Activated effector memory CD4-positive, alpha-beta T cell treated with Interleukin-2 at 50 U/mL for 16 hours (primary cell): ENCODE measurements at places on chromosomes 12 and 14.

DNA sequence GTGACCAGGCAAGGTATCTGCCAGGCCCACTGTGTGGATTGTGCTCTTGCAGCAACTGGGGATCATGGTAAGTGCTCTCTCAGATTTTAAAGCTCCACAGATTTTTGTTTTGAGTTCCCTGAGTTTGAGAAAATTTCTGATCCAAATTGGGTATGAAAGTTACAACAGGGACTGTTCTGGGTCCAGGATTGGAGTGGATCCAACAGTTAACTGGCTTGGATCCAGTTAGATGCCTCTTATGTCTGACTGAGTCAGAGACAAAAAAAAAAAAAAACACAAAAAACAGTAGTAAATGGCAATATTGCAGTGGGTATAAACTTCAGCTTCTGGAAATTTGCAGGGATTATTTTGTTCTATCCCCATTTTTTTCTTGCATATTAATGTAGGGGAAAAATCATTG, 598.8 kb downstream of the C12orf50 start:
- no peak for DNase-seq

- no peak for DNase-seq
These were observed 26.4 kb downstream of the DDHD1 start for GRCh38 chr14:53126731-53127130.

GRCh38 chr14:104104076-104104901, 18.8 kb downstream of the ASPG start:
- DNase-seq = no peak

GRCh38 chr12:123105211-123105826, 45.6 kb downstream of the PITPNM2 start:
- DNase-seq = no peak

DNA sequence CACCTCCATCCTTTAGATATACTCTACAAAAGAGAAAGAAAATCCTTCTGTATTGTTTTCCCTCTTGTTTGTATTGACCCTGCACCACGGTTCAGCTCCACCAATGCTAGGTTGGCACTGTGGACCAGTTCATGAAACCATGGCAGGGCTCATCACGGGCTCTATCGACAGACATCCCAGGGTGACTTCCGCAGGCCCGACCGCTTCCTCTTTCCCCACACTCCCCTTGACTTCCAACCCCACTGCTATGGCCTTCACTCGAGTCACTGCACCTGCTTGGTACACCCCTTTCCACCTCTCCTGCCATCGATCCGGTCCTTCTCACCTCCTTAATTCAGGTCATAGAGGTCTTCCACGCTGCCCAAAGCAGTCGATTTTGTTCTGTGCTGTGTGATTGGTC, 21.2 kb upstream of the AKAP5 start:
- DNase-seq = no peak

- DNase-seq = peak; percentile 56
These were observed at the start of gene TC2N for GRCh38 chr14:91867316-91867988. Gene TC2N (minus strand): TSS chr14:91867536. CDS start chr14:91813769, 53,767 bp downstream.

DNA sequence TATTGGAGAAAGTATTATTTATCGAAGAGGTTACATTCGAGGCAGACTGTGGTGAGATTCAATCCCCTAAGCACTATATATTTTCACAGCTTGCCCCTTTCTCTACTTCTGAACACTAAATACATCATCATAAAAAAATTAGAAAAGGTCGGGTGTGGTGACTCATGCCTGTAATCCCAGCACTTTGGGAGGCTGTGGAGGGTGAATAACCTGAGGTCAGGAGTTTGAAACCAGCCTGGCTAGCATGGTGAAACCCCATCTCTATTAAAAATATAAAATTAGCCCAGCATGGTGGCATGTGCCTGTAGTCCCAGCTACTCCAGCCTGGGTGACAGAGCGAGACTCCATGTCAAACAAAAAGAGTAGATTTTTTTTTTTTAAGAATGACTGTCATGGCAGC, 70.6 kb upstream of the MYF6 start:
- no peak for DNase-seq

GRCh38 chr14:105891631-105892452, 365.5 kb downstream of the TMEM121 start:
- no peak for DNase-seq

DNA sequence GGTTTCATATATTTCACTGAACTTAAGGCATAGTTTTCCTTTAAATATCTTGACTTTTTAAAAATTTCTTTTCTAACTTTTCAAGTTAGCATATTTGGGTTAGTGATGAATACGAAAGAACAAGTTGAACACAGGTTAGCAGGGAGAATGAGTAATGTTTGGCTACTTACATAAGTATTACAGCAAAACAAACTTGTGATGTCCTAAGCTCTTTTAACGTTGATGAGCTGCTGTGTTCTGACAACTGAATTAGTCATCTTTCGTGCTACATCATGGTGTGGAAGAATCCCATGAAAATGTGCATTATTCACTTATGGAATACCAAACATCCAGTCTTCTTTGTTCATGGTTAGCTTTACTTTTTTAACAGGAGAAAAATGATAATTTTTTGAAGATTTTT, 36.3 kb upstream of the PDZRN4 start:
- no peak for DNase-seq
